Globus pallidus (tissue), 1 donor: ENCODE measurements at places on chromosomes 4 and X.

- no peak for DNase-seq
Observed at GRCh38 chr4:40681600-40681999, 51.9 kb upstream of the RBM47 start.

GRCh38 chr4:101419336-101420135 is 72.2 kb upstream of the PPP3CA start:
- DNase-seq: no peak

- no peak for DNase-seq
Observed at GRCh38 chr4:86909546-86910295, 17.5 kb upstream of the C4orf36 start.

GRCh38 chr4:89249716-89250361 is 57.8 kb downstream of the GPRIN3 start:
- DNase-seq: no peak

DNA sequence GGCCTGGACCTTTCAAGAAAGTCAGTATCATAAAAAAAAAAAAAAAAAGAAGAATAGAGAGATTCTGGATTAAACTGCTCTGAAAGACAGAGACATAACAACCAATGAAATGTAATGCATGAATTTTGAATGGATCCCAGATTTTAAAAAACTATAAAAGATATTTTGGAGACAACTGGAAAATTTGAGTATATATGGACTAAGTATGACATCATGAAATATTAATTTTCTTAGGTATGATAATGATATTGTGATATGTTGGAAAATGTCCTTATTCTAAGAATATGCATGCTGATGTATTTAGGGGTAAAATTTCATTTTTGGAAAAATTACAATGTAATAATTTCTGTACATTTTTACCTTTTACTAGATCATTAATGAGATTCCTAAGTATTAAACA is 52.6 kb downstream of the TBC1D19 start:
- DNase-seq: no peak
